Cortex of kidney (tissue), 1 donor: ENCODE measurements at places on chromosomes 7 and 10.

DNA sequence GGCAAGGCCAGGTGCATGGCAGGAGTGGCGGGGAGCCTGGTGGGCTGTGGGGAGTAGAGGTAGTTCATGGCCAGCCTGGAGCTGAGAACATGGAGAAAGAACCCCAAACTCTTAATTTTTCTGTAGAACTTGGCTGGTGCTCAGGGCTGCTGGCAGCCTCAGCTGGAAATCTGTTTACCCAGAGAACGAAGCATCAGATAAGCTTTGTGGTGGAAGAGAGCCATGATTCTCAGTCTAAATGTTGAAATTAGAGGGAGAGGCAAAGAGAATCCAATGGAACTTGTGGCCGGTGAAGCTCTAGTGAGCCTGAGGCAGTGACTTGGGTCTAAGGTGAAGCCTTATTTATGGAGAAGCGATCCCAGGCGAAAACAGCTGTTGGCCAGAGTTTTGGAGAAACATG lies 126.4 kb downstream of the CCDC3 start:
- DNase-seq, result no peak

GRCh38 chr7:10998996-10999757 lies 25.5 kb downstream of the PHF14 start:
- no peak for DNase-seq

GRCh38 chr10:69242852-69243212 lies 22.7 kb downstream of the HKDC1 start:
- no peak for DNase-seq

GRCh38 chr7:5652118-5652517 lies 129.3 kb downstream of the RNF216 start:
- DNase-seq, result no peak

DNA sequence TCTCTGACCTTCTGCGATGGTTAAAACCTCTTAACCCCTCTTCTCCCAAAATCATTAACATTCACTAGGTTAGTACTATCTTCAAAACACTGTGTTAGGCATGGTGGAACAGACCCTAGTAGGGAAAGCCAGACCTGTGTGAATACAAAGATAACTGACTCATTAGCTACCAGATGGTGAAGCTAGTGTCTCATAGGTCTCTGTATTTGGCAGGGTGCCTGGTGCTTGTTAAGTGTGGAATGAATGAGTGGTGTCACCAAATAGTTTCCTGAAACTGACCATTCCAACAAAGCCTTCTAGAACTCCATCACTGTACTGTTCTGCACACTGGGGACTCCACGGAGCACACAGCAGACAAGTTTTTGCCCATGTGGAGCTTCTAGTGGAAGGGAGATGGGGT lies 27.7 kb upstream of the TM9SF3 start:
- DNase-seq, result no peak

GRCh38 chr10:60536529-60537114 lies 146.9 kb upstream of the ANK3 start:
- no peak for DNase-seq

- DNase-seq, result no peak
These were observed 17.0 kb upstream of the RET start for GRCh38 chr10:43059828-43060227.

DNA sequence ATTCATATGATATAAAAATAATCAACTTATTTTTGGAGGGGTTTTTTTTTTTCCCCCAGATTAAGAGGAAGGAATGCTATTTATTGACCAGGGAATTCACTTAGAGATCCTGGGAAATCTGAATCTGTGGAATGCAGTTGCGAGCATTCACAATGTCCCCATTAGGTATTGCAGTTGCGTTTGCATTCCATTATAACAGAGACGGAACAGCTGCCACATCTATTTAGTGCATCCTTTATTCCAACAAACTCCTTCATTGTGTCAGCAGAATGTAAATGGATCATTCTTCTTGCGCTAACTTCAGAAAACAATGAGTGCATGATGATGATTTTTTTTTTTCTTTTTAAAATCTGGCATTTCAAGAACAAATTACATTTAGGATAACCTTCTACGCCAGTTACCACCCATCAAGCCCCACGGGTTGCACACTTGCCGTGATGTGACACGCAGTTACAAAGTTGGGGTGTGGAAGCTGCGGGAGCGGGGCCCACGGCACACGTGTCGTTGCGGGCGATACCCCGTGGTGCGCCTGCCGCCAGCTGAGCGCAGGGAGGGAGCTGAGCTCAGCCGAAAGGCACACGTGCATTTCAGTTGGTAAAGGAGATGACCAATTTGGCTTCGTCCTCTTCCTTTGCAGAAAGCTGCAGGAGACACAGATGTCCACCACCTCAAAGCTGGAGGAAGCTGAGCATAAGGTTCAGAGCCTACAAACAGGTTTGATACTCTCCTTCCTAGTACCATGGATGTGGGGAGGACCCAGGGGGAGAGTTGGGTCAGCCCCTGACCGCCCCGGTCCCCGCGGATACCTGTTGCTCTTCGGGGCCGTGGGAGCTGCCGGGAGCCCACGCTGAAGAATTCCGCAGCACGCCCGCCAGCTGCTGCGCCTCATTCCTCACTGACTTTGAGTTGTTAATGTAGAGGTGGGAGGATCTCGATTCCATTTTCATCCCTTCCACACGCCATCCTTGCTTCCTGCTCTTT lies 175.3 kb upstream of the SH2B2 start:
- no peak for DNase-seq

- DNase-seq, result no peak
These were observed 14.0 kb downstream of the AP5Z1 start for GRCh38 chr7:4789194-4790077.

DNA sequence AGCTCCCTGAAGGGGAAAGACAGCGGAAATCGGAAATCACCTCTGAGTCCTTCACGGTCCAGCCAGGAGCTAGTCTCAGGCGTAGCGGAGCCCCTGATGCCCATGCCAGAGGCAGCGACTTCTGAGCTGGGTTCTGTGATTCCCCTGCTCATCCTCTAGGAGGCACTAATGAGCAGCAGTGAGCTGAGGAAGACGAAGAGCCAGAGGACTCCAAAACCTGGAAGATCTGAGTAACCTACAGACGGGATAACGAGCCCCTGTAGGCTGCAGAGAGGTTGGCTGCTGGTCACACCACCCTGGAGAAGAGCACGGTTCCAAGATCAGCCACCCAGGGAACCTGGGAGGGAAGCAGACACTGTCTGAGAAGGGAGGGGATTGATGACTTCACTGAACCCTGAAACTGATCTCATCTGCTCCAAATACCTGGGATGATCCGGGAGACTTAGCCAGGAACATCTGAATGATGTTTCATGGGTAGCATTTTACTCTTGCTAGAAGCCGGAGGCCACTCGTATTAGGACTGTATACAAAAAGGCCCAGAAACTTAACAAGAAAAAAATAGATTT lies 304.1 kb downstream of the PAXIP1 start:
- no peak for DNase-seq

GRCh38 chr10:69639291-69640195 lies 9.5 kb downstream of the FAM241B start:
- no peak for DNase-seq

- no peak for DNase-seq
These were observed 29.9 kb downstream of the ERLIN1 start for GRCh38 chr10:100155936-100156335.

DNA sequence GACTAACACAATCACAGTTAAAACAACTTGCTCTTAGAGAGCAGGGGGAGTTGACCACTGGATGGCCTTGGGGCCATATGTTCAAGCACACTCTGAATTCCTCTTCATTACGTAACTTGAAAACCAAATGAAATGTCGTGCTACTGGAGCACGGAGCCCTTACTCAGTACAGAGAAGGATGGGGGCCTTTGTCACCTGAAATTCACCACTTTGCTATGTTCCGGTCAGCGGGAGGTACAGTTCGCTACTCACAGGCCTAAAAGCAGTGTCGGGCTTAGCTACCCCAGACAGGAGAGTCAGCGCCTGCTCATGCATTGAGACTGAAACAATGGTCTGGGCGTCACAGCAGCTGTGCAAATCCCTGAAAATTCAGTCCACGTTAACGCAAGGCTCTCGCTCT lies 39.6 kb downstream of the GLI3 start:
- no peak for DNase-seq

DNA sequence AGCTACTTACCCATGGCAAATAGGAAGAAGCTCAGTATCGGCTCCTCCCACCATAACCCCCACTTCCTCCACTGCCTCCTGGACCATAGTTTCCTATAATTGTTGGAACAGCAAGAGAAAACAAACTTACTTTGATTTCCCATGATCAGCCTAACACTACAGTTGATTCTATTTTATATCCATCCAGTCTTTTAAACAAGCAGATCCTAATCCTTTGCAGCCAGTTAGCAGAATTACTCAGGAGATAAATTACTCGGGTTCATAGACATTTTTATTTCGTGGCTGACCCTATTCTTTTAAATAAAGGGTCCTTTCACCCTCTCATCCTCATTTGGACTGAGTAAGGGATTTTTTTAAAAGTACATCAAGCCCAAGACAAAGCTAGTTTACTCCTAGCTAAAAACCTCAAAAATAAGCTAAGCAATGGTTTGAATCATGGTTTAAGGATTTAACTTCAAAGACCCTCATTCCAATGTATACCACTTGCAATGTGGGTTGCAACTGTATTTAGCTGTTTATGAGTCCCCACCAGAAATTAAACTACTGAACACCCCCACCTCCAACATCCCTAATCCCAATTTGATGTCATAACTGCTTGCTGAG lies 8.0 kb downstream of the HNRNPA2B1 start:
- no peak for DNase-seq

DNA sequence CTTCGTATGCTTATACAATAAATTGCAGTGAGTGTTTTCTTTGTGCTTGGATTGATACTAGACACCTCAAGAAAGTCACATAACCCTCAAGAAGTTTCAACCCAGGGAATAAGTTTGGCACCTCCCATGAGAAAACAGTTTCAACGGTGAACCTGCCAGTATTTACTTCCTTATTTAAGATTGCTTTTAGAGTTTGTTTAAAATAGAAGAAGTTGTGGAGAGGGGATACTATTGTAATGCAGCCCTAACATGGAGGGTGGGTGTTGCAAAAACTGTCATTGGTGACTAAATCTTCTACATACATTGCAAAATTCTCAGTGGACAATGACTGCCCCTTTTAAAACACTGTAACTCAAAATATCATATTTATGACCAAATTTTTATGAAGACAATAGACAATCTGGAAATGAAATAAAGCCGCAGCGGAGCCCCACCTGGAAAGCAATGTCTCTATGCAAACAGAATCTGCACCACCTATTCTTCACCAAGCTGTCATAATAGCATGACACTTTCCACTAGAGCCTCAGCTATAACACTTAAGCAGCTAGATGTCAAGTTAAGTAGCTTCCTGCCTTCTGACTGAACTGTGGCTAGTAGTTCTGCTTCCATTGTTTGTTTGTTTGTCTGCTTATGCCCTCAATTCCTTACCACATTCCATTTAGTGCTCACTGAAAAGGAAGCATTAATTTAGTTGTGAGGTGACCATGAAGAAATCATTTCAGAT lies 98.2 kb downstream of the MDFIC start:
- DNase-seq, result no peak

- no peak for DNase-seq
These were observed 107.5 kb downstream of the KIF20B start for GRCh38 chr10:89808842-89809241.

GRCh38 chr10:31947144-31947926 lies 18.7 kb upstream of the ARHGAP12 start:
- DNase-seq, result no peak

DNA sequence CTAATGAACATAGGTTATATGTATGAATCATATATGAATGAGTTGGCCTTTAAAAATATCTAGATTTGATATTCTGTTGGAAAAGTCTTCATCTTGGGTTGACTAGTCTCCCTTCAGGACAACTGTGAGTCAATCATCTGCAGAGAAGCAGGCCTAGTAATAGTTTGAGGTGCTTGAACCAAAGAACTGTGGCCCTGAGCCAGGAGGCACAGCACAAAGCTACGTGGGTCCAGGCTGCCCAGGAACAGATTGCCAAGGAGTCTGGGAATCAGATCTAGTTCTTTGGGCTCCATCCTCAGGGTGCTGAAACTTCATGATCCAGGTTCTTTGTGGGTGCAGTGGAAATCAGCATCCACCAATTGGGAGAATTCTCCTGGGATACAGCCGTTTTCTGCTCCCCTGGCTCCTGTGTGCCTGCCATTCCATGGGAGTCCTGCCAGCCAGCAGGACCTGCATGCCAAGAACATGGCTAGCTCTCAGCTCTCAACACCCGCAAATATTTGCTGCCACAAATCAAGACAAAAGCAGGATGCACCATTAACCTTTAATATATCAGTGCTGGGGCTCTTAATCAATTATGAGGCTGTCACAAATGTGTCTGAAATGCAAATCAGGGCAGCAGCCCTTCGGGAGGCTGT lies 709.0 kb downstream of the GRID1 start:
- DNase-seq, result no peak

- DNase-seq, result no peak
These were observed 144.7 kb upstream of the INHBA start for GRCh38 chr7:41847606-41848005.

- no peak for DNase-seq
These were observed 89.6 kb downstream of the FZD1 start for GRCh38 chr7:91353848-91354247.

- no peak for DNase-seq
These were observed 328.2 kb downstream of the TNS3 start for GRCh38 chr7:47253650-47254080.

DNA sequence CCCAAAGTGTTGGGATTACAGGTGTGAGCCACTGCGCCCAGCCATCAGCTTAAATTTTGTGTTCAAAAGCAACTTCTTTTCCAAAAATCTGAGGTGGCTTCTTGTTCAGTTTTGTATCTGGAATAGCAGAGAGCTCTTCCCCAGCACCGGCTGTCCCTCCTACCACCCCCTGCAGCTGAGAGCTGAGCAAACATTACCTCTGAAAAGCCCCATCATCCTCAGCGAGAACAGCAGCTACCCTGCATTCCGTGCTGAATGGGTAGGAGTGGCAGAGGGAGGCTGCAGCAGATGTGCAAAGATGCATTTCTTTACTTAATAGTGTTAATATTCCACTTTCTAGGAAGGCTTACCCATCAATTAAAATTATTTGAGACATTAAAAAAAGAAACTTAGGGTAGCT lies 31.8 kb downstream of the CCM2 start:
- DNase-seq, result no peak

DNA sequence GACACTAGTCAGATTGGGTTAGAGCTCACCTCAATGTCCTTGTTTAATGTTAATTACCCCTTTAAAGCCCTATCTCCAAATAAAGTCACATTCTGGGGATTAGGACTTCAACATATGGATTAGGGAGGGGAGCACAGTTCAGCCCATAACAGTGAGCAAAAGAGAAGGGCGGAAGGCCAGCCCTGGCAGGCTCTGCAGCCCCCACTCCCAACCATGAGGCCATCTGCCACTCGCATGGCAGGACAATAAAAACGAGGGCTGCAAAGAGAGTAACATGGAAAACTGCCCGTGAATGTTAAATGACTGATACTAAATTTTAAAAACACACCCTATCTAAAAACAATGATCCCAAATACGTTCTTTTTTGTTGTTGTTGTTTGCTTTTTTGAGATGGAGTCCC lies 38.7 kb downstream of the RGS10 start:
- no peak for DNase-seq
